ENCODE measurements at places on chromosomes 4 and X.

DNA sequence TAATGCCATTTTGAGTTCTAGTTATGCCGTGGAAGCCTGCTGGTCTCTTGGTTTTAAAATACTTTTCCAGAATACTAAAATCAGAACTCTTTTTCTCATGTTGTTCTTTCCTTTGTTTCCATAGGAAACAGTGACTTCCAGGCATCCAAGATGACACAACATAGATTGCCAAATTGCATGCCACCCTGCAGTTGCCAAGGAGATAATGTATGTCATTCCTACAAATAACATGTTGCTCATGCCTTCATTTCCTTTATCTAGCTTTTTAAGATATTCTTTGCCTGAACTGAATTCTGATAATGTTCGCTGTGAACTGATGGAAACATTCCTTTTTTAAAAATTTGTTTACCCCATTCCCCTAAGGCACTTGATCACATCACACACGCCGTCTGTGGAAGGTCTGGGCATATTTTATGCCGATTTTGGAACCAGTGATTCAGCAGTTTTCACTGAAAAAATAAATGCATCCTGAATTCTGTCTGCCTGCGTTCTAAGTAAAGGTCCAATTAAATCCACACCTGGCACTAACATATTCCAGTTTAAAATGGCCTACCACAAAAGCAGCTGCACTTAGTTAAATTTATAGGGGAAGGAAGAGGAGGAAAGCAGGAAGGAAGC lies 38.0 kb upstream of the COX7B2 start:
- DNase-seq: no peak

GRCh38 chr4:100826067-100826466 lies 308.2 kb upstream of the EMCN start:
- no peak for DNase-seq

- no peak for DNase-seq
Observed at GRCh38 chr4:1808396-1808795, 15.3 kb downstream of the FGFR3 start.

GRCh38 chr4:80831383-80832361 lies 198.8 kb upstream of the BMP3 start:
- DNase-seq: no peak

DNA sequence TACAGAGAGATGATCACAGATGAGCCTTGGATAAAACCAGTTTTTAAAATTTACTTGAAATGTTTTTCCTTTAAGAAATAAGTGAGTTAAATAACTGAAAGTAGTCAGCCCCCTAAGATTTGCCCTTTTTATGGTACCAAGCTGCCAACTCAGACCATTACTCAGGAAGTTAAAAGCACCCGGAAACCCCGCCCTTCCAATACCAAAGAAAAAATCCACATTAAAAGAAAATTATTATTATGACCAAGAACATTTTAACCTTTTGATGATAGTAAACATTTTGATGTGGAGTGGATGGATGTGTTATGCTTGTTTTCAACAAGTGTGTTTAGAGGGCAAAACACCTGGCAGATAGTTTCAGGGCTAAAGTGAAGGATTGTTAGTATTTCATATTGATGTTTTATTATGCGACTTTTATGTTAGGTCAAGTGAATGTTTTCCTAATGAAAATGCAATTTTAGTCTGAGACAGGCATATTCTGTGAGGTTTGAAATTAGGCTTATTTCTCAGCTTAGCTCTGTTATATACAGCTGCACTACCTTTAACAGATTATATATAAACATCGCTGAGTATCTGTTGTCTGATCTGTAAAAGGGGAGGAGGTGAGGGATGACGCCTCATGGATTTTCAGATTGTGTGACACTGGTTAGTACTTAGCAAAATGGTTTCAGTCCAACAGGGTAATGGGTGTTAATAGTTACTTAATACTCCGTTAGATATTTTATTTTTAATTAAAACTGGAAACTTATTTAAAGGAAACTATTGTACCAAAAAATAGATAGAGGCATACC lies 89.0 kb downstream of the KDM6A start:
- DNase-seq: no peak

GRCh38 chr4:3869661-3870566 lies 103.7 kb downstream of the ADRA2C start:
- no peak for DNase-seq

GRCh38 chr4:26896636-26897035 lies 36.0 kb downstream of the STIM2 start:
- DNase-seq: no peak

- DNase-seq: no peak
Observed at GRCh38 chrX:97009391-97009790, 125.7 kb downstream of the RPA4 start.

DNA sequence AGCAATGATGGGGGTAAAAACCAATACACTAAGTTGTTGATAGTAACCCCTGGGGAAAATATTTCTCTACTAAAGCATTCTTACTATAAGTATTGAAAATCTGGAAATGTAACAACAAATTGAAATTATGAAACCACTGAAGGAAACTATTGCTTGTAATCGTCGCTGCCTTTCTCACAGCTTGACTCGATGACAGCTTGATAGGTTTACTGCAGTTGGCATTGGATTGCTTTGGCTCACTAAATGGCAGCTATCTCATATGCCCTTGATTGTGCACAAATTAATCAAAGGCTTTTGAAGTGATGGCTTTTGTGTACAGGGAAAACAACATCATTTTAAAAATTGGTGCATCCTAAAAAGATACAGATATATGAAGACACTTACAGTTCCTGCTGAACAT lies 419.6 kb upstream of the TENM3 start:
- DNase-seq: no peak

All from germinal center (tissue), 1 donor.